ENCODE measurements at places on chromosomes 3 and 15.

- DNase-seq: no peak
Observed at GRCh38 chr15:25805031-25805430, 58.1 kb downstream of the ATP10A start.

DNA sequence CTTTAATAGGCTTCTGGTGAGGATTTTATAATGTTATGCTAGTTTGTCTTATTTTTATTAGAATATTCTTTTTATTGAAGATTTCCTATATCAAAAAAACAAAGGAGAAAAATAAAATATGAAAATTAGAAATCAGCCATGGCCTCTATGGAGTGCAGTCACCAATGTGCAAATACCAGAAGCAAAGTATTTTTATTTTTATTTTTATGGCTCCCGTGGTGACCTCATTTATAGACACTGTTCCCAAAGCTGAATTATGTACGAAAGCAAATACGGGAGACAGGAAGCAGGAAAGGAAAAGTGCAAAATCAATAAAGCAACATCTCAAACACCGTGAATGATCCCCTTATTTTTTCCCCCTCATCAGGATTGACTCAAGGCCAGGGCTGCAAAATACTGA lies 35.1 kb downstream of the DAZL start:
- DNase-seq: no peak

DNA sequence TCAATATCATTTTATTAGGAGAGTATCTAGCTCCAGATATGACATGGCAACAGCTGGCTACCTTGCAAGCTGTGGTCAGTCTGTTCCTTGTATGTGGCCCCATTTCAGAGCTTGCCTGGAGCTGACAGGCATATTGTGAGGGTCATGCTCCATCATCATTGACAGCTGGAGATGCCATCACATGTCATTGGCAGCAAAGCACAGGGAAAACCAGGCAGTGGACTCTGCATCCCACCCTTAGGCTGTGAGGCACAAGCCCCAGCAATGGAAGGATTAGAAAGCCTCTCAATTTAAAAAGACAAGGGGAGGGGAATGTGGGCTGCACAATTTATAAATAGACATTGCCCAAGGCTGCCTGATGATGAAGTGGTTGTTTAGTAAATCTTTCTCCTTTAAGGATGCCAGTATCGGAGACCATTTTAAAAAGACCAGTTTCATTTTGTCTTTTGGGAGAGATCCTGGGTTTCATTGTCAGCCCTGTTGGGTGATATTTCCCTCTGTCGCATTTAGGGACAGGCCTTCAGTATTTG lies 27.9 kb downstream of the LNP1 start:
- DNase-seq: no peak

DNA sequence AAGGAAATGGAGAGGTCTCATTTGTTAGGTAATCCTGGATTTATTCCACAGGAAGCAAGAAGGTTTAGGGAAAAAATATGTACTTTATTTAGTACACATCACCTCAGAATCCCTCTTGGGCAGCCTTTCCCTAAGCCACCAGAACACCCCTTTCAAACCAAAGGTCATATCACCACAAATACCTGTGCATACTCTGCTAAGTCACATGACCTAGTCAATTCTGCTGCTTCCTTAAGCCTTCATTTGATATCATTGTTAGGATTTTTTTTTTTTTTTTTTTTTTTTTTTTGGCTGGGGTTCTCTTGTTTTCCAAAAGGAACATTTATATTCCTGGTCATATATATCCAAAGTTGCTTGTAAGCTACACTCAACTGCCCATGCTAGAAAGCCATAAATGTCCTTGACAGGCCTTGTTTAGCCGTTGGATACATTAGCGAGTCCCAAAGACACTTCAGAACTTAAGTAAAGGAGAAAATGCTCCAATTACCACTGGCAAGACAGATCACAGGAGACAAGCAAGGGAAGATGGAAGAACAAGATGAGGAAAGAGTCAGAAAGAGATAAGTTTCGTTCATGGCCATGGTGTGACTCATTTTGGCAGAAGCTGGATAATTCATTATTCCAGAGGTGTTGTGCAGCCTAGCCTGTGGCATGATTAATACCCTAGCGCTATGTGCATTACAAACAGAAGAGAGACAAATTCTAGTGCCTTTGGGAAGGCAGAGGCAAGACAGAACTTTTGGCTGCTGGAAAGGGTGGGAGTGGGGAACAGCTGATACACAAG lies 155.6 kb upstream of the SLC2A2 start:
- DNase-seq: no peak

GRCh38 chr15:42457445-42458442 lies 33.2 kb downstream of the ZNF106 start:
- no peak for DNase-seq

- DNase-seq: no peak
Observed at GRCh38 chr15:71469413-71469812, 340.9 kb upstream of the NR2E3 start.

DNA sequence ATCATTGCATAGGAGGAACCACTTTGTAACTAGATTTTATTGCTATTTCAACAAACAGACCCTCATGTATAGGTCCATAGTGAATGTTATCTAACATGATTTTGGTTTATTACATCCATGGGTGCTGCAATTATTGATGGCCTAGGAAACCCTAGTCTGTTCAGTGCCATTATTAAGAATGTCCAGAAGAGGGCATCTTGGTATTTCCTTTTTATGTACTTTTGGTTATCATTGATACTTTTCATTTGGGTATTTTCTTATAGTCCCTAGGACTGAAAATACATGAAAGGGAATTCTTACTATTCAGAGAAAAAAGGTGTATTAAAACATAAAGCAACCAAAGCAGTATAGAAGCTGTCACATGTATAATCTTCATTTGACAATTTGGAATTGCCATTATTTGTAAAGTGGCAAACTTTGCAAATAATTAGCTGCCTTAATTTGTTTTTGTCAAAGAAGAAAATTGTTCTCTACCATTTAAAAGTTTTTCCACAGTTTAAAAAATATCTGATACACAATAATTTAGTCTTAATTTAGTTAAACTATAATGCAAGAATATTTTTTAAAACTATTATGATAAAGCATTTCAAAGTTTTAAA lies 48.7 kb downstream of the CNOT10 start:
- DNase-seq: peak; percentile 24

GRCh38 chr15:70226337-70226980 lies 128.7 kb upstream of the TLE3 start:
- DNase-seq: no peak

DNA sequence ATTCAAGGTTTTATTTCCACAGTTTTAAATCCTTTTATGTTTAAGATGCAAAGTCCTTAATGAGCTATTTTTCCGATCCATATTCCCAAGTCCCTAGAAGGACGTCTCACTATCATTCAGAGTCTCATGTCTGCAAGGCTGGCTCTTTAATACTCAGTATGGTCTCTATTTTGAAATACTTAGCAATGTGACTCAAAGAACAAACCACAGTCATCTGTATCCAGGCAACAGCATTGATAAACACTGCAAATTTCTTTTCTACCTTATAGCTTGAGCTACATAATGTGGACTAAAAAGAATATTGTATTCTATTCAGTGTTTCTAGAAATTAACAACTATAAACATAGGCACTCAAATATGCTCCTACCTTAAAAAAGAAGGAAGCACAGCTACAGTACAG lies 588.3 kb upstream of the NAALADL2 start:
- DNase-seq: no peak

GRCh38 chr15:77969055-77969454 lies 108.5 kb downstream of the TBC1D2B start:
- no peak for DNase-seq

GRCh38 chr15:32953533-32953910 lies 235.7 kb downstream of the GREM1 start:
- DNase-seq: no peak

- peak; percentile 80 for DNase-seq
Observed at GRCh38 chr15:53197426-53197839, 407.3 kb upstream of the ONECUT1 start.

DNA sequence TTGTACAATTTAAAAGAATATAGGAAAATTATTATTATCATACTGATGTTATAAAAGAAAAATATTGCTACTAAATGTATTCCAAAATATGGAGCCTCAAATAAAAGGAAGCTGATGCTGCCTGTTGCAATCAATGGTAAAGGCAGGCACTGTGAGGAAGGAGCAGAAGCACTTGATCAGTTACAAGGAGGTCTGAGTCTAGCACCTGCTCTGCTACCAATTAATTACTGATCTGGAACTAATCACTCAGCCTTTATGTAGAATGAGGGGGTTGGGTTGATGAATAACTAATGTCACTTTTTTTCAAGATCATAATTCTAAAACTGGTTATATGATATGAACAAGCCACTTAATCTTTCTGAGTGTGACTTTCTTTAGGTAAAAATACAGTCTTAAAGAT lies 5.5 kb downstream of the ADGRG7 start:
- no peak for DNase-seq

- no peak for DNase-seq
Observed at GRCh38 chr3:104526901-104527401, 839.8 kb upstream of the ALCAM start.

DNA sequence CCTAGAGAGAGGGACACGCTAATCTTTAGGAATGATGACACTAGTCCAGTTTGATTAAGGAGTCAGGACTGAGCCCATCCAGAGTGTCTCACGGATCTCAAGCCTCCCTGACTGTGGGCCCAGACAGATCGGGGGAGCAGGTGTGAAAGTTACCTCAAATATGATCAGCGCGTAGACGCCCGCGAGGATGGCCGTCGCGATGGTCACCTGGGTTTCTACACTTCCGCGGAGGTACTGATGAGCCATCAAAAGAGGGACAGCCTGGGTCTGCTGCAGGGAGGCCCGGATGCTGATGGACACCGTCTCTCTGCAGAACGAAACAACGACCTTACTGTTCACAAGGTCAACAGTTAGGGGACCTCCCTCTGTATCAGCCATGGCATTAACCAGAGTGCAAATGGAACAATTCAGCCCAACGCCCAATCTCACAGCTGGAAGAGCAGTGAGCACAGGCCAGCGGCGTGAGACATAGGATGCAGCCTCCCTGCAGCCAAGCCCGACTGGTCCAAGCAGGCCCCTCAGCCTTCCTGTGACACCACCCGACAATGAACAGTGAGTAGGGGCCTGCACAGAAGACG lies 84.4 kb downstream of the OCA2 start:
- no peak for DNase-seq

- no peak for DNase-seq
Observed at GRCh38 chr15:27258287-27258686, 287.3 kb downstream of the GABRG3 start.

DNA sequence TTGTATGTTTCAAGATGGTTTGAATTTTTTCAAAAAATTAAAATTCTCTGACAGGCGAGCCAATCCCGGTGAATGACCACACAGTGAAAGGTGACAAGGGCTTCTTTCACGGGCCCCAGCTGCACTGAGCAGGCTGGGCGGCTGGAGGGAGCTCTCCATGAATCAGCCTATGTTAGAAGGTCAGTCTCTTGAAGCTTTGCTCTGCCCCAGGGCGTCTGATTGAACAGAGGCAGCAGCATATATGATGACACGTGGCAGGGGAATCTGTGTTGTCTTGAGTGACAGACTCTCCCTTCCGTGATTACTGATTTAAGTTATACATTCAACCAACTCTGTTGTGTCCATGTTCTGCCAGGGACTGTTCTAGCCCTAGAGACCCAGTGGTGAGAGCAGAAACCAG lies 51.5 kb downstream of the ISG20 start:
- DNase-seq: no peak

GRCh38 chr3:109563149-109563548 lies 225.8 kb upstream of the DPPA4 start:
- DNase-seq: no peak

DNA sequence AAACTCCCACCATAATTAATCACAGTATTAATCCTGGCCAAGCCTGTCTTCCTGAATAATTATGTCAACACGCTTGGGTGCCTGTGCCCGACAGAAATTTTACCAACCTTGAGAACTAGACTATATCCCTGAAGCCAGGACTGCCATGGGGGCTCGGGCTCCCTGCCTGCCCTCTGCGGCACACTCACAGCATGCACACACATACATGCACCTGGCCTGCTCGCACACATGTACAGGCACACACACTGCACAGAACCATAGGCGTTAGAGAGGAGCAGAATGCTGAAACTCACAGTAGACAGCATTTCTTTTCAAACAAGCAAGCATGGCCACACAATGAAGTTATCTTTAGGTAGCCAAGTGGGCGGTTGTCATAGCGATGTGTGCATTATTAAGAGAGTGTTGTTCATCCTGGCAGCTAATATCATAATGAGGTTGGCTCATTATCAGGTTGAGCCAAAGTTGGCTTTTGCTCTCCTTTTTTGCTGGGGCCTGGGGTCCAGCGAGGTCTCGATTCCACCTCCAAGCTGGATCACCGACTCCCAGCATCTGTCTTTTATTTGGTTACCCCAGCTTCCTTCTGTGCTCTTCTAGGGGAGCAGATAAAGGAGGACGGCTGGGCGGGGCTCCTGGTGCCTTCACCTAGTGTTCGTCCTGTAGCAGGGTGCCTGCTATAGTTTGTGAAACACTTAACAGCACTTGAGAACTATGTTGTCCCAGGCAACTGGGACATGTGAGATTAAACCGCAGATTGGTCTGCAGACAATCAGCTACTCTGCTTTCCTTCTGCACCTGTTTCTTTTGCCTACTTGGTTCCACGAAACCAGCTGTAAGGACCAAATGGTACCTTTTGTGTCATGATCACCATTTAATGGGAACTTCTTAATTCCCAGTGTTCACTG lies 91.4 kb downstream of the ZNF621 start:
- no peak for DNase-seq

GRCh38 chr3:1381647-1382036 lies 288.8 kb downstream of the CNTN6 start:
- DNase-seq: no peak

- DNase-seq: no peak
Observed at GRCh38 chr3:146780251-146780650, 175.1 kb upstream of the PLSCR5 start.

DNA sequence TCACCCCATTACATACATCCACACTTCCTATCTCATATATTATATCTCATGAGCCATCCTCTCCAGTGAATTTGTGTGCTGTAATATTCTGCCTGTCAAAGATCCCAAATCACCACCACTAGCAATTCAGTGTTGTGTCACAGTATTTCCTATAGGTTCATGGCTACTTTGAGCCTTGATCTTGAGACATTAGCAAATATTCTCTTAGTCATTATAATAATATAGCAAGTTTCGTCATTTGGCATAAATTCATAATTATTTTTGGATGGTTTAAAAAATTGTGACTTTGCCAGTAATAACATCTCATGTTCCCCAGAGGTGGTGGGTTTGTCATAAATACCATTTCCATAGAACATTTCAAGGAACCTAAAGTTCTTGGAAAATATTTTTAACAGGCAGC lies 47.7 kb downstream of the CMSS1 start:
- DNase-seq: no peak

- no peak for DNase-seq
Observed at GRCh38 chr3:140085001-140085400, 150.0 kb downstream of the CLSTN2 start.

Measured in LoVo (cell line).